Lower leg skin (tissue), 4 donors: ENCODE measurements at places on chromosomes 3 and 15. TPM values are rescaled to one million over a fixed set of nuclear protein-coding genes. Genes with fewer than 3 reads are reported as not detected.
A peak's percentile ranks its signal among the peaks of the same experiment; 100 is the strongest.

Gene B3GALNT1
- 9.2 TPM for total RNA-seq

Gene HCLS1
- total RNA-seq = 8.8 TPM

Gene CHST13
- not detected for total RNA-seq

Gene CLDN1
- 452 TPM for total RNA-seq

Gene ZNF860
- 2.5 TPM for total RNA-seq

Gene ABHD14A
- total RNA-seq = 5.7 TPM

Gene BFSP2
- total RNA-seq = not detected

Gene PLXNB1
- total RNA-seq = 111 TPM

GRCh38 chr3:193897288-193897687, 238.7 kb upstream of the HES1 start:
- no peak for DNase-seq

DNA sequence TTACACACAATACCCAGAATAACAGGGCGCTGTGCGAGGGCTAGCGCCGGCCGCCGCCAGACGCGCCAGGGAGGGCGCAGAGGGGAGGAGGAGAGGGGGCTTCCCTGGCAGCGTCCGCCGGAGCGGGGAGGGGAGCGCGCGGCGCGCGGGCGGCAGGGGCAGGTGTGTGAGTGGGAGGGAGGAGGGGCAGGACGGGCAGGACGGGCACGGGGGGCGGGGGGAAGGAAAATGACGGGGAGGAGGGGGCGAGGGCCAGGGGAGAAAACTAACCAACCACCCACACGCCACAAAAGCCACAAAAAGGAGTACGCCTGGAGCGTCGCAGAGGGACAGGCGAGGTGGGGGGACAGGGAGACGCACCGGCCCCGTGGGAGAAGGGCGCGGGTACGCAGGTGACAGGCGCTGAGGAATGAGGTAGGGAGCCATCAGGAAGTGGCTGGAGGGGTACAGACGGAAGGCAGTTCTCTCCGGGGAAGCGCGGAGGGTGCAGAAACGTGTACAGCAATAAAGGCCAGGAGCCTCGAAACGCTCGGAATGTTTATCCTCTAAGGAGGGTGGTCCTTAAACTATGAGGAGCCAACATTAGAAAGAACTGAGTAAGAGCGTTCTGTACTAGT, 610 bp upstream of the SATB1 start:
- peak; percentile 86 for DNase-seq

- DNase-seq = no peak
These were observed 179.6 kb downstream of the NSMCE3 start for GRCh38 chr15:29089731-29090616.

DNA sequence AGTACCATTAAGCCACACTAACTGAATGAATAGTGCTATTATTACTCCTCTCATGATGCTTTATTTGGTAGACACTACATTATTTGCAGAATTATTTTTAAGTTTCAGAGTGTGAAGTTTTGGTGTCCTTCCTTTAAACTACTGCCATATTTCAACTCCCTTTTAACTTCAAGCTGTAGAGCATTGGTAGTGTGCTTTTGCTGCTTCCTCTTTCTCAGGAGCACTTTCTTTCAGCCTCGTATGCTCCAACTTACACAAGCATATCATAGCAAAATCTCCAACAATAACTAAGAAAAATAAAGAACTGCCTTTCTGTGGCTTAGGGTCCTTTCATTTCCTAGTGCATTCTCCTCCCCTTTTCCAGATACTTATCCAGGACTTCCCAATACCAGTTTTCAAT, 476.4 kb upstream of the AGTR1 start:
- no peak for DNase-seq

DNA sequence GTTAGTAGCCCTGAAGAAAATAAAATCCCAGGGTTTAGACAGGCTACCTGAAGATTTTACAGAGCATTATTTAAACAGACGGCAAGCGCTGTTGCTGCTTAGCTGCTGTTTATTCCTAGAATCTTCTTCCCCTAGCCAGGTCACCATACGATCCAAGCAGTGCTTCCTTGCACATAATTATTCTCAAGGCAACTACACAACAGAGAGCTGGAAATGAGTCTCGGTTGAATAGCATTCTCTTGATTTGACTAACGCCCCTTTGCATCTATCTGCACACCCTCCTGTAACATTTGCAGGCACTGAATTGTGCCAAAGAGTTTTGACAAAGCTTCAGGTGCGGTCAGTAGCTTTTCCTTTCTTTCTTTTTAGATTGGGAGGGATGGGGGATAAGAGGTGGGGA, 564.4 kb downstream of the TBL1XR1 start:
- DNase-seq = no peak

- peak; percentile 54 for DNase-seq
These were observed 23.5 kb downstream of the TRIM71 start for GRCh38 chr3:32841341-32841740.

DNA sequence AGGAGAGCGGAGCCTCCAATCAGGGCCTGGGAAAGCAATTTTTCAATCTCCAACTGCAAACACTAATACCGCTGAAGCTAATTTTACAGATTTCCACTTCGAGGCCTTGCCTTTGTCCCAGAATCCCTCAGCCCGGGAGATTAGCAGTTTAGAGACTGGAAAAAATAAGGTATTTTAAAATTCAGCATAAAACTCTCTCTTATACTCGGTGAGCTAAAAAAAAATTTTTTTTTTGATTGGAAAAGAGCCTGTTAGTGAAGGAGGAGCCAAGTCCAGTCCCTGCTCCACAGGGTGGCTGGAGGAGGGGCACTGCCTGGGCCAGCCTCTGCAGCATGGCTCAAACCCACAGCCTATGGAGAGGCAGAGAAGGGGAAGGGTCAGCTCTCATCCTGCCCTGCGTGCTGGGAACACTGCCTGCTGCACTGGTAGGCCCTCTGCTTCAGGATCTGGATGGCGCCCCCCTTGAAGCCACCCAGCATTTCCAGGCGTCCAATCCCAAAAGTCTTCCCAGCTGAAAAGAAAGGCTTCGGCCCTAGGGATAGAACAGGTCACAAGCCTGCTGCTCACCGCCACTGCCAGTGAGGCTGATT, 48.9 kb downstream of the CACNA2D2 start:
- no peak for DNase-seq

- DNase-seq = no peak
These were observed 203.2 kb upstream of the PPP2R3A start for GRCh38 chr3:135762188-135762856.

DNA sequence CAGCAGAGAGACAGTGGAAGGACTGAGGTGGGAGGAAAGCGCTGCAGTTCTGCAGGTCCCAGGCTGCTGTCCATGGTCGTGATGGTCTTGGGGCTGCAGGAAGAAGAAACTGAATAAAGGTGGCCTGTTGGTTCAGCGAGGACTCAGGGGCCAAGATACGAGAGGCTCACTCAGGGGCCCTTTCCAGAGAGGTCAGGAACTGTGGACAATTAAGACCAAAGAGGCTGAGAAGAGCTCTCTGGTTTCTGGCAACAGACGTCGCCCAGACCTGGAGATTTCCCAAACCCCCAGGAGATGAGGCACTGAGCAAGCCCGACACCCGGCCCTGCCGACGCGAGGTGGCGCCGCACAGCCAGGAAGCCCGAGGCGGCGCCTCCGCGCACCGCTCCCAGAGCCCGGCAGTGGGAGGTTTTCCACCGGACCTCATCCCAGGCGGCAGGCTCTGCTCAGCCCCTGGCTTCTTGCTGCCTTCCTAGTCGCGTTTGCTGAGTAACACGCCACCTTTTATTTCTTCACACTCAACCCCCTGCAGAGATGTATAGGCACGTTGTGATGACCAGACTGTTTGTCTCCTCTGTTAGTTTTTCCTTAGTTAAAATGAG, 56.4 kb upstream of the ARRDC4 start:
- DNase-seq = peak; percentile 91

DNA sequence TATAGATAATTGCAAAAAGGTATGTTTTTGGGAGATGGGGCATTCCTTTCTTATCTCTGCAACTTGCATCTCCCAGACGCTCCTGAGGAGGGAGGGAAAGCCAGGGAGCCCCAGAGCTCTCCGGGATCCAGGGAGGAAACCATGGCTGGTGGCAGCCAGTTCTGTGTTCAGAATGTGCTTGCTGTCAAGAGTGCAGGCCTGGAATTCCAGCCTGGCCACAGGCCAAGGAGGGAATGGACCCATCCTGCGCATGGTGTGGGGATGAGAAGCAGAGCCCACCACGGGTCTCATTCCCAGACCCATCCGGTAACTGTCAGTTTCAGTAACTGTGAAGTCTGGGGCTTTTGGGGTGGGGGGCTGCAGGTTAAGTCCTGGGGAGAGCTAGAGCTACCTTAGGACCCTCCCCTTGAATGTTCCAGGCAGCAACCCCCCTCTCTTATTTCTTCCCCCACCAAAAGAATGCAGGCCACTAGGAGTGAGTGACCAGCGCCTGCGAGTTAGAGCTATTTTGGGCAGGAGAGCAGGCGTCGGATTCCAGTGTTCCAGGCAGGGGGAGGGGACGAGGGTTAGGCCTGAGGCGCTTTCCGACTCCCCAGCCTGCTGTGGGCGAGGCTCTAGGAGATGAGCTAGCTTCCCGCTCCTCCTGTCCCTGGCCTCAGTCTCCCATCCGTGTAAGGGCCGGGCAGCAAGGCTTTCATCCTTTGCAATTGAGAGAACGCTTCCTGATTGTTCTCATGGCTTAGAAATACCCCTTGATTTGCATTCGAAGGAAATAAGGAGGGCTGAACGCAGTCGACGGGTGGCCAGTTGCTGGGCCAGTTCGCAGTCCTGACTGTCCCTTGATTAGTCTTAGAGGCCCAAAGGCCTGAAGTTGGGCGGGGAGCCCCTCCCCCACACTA, 781 bp upstream of the DAG1 start:
- DNase-seq = peak; percentile 59

DNA sequence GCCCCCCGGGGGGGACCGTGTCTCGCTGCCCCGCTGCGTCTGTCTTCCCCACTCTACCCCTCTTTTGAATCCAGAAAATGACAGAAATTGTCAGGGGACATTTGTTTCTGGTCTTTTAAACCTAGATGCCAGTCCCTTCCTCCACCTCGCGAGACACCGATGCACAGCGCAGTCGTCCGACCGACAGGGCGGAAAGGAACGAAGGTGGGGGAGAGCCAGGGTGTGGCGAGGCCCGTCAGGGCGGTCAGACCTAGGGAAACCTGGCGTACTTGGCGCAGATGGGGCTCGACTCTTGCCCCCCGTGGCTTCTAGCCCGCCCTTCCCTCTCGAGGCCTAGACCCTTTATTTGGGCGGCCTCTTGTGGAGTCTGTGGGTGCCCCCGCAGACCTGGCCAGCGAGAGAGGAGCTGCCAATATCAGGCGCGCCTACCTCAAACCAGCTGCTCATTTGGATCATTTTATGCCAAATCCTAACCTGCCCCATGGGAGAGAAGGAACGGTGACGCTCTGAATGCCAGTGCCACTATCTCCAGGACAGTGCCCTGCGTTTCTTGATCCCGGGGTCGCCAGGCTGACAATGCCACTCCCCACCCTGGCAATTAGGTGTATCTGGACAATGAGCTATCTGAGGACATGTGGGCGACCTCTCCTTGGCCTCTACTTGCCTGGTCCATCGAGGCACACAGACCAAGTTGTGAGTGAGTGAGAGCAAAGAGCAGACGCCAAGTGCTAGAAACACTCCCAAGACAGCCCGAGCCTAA, 500 bp upstream of the RAB6B start:
- no peak for DNase-seq

GRCh38 chr15:38041576-38041975, 107.1 kb downstream of the TMCO5A start:
- no peak for DNase-seq

GRCh38 chr3:65960087-65960486, 78.6 kb downstream of the MAGI1 start:
- DNase-seq = no peak

DNA sequence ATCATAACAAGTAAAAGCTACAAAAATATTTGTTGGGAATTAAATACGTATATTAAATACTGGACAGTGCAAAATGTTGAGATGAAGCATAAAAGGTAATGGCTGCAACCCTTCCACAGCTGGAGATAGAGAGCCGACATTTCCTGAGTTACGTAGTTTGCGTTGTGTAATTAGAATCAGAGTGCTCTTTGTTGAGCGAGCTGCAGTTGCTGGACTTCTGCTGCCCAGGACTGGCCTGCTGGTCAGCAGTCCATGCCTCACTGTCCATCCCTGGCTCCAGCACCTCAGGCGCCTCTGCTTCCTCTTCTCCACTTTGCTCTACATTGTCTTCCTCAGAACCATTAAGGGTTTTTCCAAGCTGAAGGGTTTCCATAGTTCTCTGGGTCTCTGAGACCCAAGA, 28.4 kb upstream of the SHC4 start:
- no peak for DNase-seq

DNA sequence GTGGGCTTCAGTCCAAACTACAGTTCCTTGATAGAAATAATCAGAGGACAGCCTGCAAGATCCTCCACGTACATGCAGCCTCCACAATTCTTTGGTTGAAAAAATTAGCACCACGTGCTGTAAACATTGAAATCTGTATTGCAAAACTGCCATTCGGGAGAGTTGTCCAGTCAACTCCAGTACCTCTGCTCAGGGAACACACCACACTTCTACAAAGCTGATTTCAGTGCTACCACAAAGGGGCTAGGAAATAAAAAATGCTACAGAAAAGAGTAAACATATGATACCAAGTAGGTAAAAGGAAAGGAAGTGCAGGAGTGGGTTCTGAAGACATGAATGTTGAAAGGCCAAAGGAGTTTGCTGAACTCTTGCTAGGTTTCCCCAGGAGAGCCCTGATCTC, 40.4 kb downstream of the GHSR start:
- DNase-seq = no peak

DNA sequence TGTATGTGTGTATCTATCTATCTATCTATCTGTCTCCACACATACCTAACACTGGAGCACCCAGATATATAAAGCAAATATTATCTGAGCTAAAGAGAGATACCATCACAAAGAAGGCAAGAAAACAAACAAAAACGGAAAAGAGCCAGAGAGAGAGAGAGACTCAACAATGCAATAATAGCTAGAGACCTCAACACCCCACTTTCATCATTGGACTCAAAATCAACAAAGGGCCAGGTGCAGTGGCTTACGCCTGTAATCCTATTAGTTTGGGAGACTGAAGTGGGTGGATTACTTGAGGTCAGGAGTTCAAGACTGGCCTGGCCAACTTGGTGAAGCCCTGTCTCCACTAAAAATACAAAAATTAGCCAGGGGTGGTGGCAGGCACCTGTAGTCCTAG, 23.4 kb downstream of the NCBP2 start:
- no peak for DNase-seq

GRCh38 chr3:173529062-173529711, 131.6 kb downstream of the NLGN1 start:
- no peak for DNase-seq

DNA sequence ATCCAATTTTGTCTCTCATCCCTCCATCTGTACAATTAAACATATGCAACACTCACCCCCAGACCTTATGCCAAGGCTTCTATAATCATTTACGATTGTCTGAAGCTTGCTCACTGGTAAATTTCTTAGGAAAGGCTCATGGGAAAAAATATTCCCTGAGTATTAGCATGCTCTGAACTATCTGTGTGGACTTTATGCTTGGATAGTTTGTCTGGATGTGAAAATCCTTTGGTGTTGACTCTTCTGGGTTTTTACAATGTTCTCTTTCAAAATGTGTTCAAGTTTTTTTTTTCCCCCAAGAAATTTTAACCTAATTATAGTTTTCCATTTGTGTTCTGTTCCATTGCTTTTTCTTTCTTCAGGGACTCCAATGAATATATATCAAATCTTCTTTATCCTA, 19.9 kb upstream of the TTBK2 start:
- no peak for DNase-seq

GRCh38 chr15:92395098-92395635, 1.5 kb downstream of the ST8SIA2 start:
- no peak for DNase-seq

GRCh38 chr3:197149-197827, 725 bp downstream of the CHL1 start:
- DNase-seq = peak; percentile 84
